Neural crest cell (in vitro differentiated cells): ENCODE measurements at places on chromosomes 12 and 14.

GRCh38 chr14:34875031-34875922 is at the start of gene BAZ1A:
TSS of gene BAZ1A (minus strand) at chr14:34875360. CDS start at chr14:34874604, 756 bp downstream.
- DNase-seq, result peak; percentile 65

DNA sequence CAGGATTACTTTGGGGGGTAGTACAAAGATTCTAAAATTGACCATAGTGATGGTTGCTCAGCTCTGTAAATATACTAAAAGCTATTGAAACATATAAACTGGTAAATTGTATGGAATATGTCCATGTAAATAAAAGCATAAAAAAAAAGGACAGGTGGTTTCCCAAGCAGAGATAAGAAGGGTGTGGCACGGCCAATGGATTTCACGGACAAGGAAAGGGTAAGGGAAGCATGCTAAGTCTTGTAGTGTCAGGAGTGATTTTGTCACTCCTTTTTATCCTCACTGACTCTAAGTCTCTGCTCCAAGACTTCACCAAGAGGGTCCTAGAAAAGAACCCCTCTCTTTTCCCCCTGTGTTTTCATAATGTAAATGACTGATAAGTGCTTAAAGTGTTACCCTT is 229.2 kb downstream of the SPTSSA start:
- DNase-seq, result no peak

GRCh38 chr12:26723379-26724308 is 109.3 kb downstream of the ITPR2 start:
- DNase-seq, result no peak

GRCh38 chr14:52918486-52918885 is 32.4 kb downstream of the FERMT2 start:
- no peak for DNase-seq

- no peak for DNase-seq
Observed at GRCh38 chr14:65738339-65738738, 325.8 kb downstream of the FUT8 start.

DNA sequence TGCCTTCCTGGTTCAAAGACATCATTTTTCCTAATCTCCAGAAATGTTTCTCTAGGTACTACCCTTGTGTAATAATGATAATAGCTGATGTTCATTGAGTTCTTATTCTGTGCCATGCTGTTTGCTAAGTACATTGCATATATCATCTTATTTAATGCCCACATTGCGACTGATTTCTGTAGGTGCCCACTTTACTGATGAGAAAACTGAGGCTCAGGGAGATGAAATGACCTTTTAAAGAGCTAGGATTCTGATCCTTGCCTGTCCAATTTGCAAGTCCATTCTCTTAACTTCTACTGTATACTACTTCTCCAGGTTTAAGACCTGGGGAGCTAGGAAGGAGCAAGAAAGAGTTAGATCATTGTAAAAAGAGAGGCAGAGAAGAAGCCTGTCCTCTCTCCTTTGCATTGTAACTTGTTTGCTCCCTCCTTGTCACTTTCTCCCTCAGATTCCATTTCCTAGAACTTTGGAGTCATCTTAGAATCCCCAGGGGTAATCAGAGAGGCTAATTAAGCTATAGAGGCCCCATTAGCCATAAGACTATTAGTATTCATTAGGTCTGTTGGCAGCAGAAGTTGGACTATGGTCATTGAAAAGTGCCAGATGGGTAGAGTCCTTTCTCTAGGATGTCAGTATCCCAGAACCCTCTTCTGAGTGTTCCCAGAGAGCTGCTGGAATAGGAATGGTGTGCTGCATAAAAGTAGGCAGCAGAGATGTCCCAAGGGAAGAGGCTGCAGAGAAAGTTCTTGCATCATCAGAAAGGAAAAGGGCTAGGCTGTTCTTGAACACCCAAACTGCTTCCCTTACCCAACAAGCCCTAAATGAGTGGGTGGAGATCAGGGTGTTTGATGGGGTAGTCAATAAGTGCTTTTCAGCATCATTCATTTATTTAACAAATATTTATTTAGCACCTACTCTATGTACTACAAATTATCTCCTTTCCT is 3.1 kb downstream of the DGKA start:
- no peak for DNase-seq

- DNase-seq, result peak; percentile 39
Observed at GRCh38 chr12:120584343-120585149, 3.3 kb upstream of the POP5 start.

DNA sequence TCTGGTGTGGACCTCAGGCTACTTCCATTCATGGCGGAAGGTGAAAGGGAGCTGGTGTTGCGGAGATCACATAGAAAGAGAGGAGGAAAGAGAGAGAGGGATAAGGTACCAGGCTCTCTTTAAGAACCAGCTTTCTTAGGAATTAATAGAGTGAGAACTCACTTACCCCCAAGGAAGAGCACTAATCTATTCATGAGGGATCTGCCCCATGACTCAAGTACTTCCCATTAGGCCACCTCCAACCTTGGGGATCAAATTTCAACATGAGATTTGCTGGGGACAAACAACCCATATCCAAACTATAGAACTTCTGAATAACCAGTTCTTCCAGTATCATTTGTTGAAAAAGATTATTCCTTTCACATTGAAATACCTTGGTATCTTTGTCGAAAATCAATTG is 34.0 kb upstream of the C2CD5 start:
- no peak for DNase-seq

- DNase-seq, result no peak
Observed at GRCh38 chr14:70780396-70781075, 28.8 kb downstream of the MAP3K9 start.

DNA sequence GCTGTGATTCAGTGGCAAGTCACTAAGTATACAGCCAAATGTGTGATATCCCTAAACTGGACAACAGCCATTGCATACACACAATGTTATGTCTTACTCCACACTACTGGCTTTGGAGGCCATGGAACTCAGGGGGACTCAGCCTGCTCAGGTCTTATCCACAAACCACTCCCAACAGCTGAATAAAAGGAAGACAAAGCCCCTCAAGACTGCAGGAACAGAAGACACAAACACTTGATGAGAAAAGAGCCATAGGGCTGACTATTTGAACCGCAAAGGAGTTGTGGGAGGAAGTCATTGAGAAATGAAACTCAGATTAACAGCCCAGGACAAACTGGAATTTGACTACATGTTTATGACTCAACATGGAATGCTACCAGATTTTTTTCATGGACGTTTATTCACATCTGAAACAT is 40.9 kb downstream of the PTGER2 start:
- DNase-seq, result no peak

- no peak for DNase-seq
Observed at GRCh38 chr14:89245802-89246201, 171.2 kb downstream of the FOXN3 start.

DNA sequence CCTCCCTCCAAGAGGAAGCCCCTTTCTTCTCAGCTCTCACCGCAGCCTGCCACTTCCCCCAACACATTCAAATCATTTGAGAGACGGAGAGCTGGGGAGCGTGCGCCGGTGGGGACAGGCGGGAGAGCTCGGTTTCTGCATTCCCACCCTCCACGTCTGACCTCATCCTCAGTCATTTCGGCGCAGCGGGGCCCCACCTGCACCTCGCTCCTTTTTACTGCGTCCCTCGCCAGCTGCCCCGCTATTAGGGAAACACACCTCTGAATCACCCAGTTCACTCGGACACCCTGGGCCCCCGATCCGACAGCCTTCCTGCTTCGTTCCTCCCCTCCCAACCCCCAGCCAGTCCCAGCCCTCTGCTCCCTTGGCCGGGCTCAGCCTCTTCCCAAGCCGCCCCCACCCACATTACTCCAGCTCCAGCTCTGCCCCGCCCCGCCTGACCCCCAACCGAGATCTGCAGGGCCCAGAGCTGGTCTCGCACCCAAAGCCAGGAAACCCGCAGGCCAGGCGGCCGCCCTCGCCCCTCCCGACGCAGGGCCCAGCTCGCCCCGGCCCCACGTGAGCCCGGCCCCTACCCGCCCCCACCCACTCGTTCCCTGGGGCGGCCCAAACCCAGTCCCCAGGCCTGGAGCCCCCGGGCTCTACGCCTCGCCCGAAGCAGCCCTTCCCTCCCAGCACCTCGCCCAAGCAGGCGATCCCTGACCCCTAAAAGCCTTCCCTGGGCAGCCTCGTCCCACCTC is 783 bp downstream of the CORO1C start:
- peak; percentile 42 for DNase-seq
